Hypothalamus (tissue), 51 donors: ENCODE measurements at places on chromosomes 12 and 14.

DNA sequence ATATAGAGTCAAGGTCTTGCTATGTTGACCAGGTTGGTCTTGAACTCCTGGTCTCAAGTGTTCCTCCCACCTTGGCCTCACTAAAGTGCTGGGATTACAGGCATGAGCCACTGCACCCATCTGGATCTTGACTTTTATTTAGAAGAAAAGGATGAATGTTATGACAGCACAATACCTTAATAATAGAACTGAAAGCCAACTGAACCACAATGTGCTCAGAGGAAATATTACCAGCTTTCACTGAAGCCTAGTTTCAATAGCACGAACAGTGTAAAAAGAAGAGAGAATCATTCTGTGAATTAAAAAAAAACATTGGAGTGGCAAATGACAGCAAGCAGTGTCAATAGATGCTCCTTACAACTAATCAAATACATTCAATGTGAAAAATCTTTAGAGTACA is 239.2 kb upstream of the RMST start:
- DNase-seq: no peak

GRCh38 chr12:5230156-5230555 is 186.5 kb downstream of the KCNA5 start:
- no peak for DNase-seq

DNA sequence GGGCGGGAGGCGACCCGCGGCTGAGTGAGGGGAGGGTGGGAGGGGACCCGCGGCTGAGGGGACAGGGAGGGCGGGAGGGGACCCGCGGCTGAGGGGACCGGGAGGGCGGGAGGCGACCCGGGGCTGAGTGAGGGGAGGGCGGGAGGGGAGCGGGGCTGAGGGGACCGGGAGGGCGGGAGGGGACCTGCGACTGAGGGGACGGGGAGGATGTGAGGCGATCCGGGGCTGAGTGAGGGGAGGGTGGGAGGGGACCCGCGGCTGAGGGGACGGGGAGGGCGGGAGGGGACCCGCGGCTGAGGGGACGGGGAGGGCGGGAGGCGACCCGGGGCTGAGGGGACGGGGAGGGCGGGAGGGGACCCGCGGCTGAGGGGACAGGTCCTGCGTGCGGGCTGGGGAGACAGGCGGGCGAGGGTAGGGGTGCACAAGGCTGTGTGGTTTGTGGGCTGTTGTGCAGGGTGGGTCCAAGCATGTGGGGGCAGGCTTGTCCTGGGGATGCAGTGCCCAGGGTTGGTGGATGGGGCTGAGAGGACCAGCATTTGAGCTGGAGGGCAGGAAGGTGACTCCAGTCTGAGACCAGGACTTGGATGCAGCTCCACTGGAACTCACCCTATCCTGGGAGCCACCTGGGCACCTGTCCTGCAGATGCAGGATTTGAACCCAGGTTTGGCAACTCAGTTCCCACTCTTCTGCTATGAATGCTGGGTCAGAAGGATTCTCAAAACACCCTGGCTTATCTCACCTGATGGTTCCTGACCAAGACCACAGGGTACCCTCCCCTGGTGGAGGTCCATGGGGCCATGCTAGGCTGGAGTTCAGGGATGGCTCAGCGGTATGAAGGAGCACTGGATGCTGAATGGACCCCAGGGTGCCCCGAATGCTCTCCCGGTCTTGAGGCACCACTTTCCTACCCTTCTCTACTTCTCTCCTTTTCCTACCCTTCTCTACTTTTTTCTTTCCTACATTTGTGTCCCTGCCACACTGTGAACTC is 9.4 kb downstream of the PLD4 start:
- no peak for DNase-seq

GRCh38 chr12:115090783-115091182 is 406.8 kb upstream of the TBX3 start:
- no peak for DNase-seq

DNA sequence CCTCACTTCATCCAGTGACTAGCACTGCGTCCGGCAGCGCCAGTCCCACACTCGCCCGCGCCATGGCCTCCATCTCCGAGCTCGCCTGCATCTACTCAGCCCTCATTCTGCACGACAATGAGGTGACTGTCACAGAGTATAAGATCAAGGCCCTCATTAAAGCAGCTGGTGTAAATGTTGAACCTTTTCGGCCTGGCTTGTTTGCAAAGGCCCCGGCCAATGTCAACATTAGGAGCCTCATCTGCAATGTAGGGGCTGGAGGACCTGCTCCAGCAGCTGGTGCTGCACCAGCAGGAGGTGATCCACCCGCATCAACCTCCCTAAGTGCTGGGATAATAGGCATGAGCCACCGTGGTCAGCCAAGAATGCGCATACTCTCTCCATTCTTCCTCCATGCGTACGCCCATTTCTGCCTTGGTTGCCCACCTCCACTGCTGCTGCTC is 59.9 kb downstream of the IRF2BPL start:
- no peak for DNase-seq

GRCh38 chr12:128981971-128982533 is 128.8 kb downstream of the GLT1D1 start:
- no peak for DNase-seq

DNA sequence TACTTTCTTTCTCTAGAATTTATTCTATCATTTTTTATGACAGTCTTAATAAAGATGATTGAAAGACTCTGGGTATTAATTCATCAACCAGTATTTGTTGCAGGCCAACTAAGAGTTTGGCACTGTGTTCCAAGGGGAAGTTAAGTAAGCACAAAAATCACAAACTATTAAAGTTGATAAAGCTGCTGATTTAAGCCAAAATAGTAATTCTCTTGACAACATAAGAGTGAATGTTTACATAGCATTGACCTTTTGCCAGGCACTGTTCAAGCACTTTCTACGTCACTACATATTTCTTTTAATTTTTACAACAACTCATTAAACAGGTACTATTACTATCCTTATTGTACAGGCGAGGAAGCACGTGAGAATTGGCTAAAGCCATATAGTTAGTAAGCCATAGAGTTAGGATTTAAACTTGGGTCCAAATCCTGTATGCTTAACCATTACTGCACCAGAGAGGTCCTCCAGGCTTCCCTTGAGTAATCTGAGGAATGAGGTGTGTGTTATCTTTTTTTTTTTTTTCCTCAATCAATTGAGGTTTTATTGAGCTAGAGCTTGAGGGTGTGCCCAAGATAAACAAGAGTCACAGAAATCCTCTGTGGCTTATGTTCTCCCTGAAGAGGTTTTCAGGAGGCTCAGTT is 1009.6 kb downstream of the DIO2 start:
- DNase-seq: no peak

- no peak for DNase-seq
These were observed 51.0 kb downstream of the SPPL3 start for GRCh38 chr12:120853188-120853587.

GRCh38 chr12:70695361-70696023 is 58.3 kb upstream of the PTPRB start:
- DNase-seq: no peak

- DNase-seq: no peak
These were observed 288.7 kb downstream of the NAV3 start for GRCh38 chr12:78119351-78119918.
